ENCODE measurements at places on chromosomes 12 and 14.

DNA sequence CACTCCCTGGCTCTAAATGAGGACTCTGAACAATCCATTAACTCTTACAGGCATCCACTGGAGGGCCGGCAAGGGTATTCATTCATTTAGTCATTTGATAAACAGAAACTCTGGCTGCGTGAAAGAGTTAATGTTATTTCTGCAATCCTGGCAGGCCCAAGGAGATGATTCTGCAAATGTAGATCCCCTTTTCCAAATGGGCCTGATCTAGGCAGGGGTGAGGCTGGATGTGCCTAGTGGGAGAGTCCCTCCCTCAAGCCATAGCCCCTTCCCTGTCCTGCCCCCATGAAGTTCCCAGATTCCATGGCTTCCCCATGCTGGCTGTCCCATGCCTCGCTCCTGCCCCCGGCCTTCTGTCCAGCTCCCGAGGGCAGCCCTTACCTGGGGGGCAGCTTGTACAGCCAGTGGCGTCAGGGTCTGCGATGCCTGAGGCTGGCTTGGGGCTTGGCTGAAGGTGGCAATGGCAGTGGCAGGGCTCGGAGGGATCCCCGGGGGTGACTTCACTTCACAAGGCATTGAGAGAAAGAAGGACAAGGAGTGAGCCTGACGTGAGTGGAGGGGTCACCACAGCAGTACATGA, 18.4 kb downstream of the POU6F1 start:
- no peak for DNase-seq

DNA sequence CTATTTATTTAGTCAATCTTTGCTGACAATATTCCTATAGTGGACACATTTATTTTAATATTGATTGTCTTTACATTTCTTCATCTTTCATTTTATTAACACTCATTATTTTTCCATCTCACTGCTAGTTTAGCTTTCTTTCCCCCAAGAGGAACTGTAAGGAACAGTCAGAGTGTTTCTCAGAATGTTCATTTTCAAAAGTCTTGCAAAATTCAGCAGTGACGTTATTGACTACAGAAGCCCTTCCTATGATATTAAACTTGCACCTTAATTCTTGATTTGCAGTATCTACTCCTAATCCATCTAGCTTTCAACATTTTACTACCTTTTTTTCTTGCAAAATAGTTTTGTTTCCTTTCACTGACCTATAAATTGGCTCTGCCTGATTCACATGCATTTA, 13.0 kb downstream of the CLEC2B start:
- no peak for DNase-seq

DNA sequence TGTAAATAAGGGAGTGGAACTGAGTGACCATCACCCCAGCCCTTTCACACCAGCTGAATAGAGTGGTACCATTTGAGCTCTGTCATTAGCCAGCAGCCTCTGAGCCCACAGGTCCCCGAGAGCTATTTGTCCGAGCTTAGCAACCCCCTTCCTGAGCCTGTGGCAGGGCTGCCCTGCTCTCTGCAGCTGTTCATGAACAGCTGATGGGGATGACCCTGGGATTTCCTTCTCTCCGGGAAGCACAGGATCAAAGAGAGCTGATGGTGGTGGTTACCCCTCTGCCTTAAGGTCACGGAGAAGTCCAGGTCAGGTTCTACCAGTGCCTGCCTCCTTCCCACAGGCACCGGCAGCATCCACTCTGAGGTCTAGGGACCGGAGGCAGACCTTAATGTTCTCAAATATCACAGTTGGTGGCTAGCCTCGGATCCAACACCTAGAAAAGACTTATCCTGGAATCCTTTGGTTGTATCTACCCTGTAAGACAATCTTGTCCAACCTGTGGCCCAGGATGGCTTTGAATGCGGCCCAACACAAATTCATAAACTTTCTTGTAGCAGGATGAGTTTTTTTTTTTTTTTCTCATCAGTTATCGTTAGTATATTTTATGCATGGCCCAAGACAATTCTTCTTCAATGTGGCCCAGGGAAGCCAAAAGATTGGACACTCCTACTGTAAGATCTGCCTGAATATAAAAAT, 81.1 kb downstream of the ESRRB start:
- no peak for DNase-seq

- DNase-seq: no peak
Observed at GRCh38 chr12:104312654-104313053, 9.1 kb downstream of the EID3 start.

DNA sequence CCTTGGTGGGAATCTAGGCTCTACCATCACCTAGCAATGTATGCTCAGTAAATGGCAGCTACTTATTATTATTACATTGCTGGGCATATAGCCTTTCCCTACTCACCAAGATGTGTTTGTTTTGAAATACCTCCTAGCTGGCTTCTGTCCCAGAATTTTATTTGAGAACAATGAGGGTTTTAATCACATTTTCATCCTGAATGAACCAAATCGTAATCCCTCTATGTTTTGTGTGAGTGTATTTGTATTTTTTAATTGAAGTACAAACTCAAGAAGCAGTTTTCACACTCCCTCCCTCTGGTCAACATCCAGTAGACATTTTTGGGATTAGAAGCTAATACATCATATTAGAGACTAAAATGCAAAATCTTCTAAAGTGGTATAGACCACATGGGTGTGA, 7.6 kb downstream of the SLC7A8 start:
- DNase-seq: no peak

- DNase-seq: no peak
Observed at GRCh38 chr14:30656190-30656632, 34.1 kb downstream of the SCFD1 start.

GRCh38 chr12:83140135-83140534, 453.4 kb downstream of the TMTC2 start:
- no peak for DNase-seq

GRCh38 chr12:95922231-95922630, 20.2 kb downstream of the CCDC38 start:
- DNase-seq: no peak

Data from NCI-H2081 treated with DMSO at 0.1 percent for 48 hours (cell line).